ENCODE measurements at places on chromosomes 6 and 20. TPM values are rescaled to one million over a fixed set of nuclear protein-coding genes. Genes with fewer than 3 reads are reported as not detected.

GRCh38 chr6:128848212-128848935, 34.6 kb upstream of the LAMA2 start:
- H3K27ac ChIP-seq = no peak overlapping the region
- no peak for DNase-seq
- no peaks in the 10 kb centered on the region for H3K27me3 ChIP-seq
- no peaks in the 10 kb centered on the region for H3K36me3 ChIP-seq
- no peak overlapping the region for H3K4me3 ChIP-seq
- H3K4me1 ChIP-seq = no peaks in the 10 kb centered on the region

DNA sequence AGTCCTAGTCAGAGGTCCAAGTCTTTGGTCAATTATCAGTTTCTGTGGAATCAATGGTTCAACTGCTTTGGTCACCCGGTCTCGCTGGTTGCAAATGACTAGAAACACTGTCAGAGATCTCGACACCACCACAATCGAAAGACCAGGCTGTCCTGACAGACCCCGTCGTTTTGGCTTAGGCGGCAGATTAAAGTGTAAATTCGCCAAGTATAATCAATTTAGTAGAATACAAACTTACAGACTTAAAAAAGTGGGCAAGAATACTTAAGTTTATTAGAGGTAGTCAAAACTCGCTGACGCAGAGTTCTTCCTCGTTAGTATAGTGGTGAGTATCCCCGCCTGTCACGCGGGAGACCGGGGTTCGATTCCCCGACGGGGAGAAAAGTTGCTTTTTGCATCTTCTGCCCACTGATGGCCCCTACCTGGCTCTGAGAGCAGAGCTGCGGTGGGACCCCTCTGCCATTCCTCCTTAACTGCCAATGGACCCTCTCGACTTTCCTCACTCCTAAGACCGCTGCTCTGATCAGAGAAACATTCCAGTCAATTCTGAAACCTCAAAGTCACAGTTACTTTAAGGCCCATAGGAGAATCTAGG, 30.6 kb upstream of the ZNF184 start:
- peaks cover 11% of the 10 kb centered on the region for H3K4me1 ChIP-seq
- H3K27ac ChIP-seq = no peak overlapping the region
- DNase-seq = peak; percentile 60
- H3K36me3 ChIP-seq = no peaks in the 10 kb centered on the region
- H3K27me3 ChIP-seq = no peaks in the 10 kb centered on the region
- peak overlapping the region; percentile 10 for H3K4me3 ChIP-seq

Gene COL11A2
- total RNA-seq = 2.3 TPM

Gene SCRT2
- total RNA-seq = not detected

GRCh38 chr6:74128536-74128935, 432.5 kb downstream of the CD109 start:
- H3K36me3 ChIP-seq = no peaks in the 10 kb centered on the region
- H3K27me3 ChIP-seq = no peaks in the 10 kb centered on the region
- no peaks in the 10 kb centered on the region for H3K4me1 ChIP-seq
- no peak for DNase-seq
- H3K4me3 ChIP-seq = no peak overlapping the region

- no peaks in the 10 kb centered on the region for H3K4me1 ChIP-seq
- H3K27ac ChIP-seq = no peak overlapping the region
- H3K4me3 ChIP-seq = no peak overlapping the region
- H3K36me3 ChIP-seq = no peaks in the 10 kb centered on the region
- H3K27me3 ChIP-seq = no peaks in the 10 kb centered on the region
- no peak for DNase-seq
Measured at GRCh38 chr20:44174996-44175765, 11.8 kb downstream of the JPH2 start.

DNA sequence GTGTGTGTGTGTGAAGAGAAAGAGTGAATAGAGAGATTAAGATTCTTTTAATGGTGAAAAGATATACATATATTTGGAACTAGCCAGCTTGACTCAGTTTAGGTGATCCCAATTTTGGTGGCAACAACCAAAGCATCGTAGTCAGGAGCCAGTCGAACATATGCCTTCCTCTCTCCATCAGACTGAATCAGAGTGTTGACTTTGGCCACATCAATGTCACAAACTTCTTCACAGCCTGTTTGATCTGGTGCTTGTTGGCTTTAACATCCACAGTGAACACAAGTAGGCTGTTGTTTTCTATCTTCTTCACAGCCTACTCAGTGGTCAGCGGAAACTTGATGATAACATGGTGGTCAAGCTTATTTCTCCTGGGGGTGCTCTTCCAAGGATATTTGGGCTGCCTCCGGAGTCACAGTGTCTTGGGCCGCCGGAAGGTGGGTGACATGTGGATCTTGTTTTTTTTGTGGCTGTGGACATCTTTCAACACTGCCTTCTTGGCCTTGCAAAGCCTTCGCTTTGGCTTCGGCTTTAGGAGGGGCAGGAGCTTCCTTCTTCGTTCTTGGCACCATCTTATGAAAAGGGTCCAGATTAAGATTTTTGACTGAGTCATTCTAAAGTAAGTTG, 3.4 kb downstream of the HLA-F start:
- DNase-seq = no peak
- H3K4me3 ChIP-seq = no peak overlapping the region
- peaks cover 5% of the 10 kb centered on the region for H3K36me3 ChIP-seq
- H3K27me3 ChIP-seq = no peaks in the 10 kb centered on the region

- H3K27ac ChIP-seq = no peak overlapping the region
- H3K4me3 ChIP-seq = no peak overlapping the region
- DNase-seq = peak; percentile 33
- no peaks in the 10 kb centered on the region for H3K27me3 ChIP-seq
- H3K36me3 ChIP-seq = no peaks in the 10 kb centered on the region
Measured at GRCh38 chr20:32626859-32627636, 41.9 kb upstream of the NOL4L start.

Gene PRDM13
- total RNA-seq = not detected

- DNase-seq = no peak
- no peaks in the 10 kb centered on the region for H3K27me3 ChIP-seq
- H3K4me3 ChIP-seq = no peak overlapping the region
- no peak overlapping the region for H3K27ac ChIP-seq
Measured at GRCh38 chr6:157811476-157812173, 11.4 kb upstream of the SNX9 start.

Gene TREM1
- not detected for total RNA-seq

DNA sequence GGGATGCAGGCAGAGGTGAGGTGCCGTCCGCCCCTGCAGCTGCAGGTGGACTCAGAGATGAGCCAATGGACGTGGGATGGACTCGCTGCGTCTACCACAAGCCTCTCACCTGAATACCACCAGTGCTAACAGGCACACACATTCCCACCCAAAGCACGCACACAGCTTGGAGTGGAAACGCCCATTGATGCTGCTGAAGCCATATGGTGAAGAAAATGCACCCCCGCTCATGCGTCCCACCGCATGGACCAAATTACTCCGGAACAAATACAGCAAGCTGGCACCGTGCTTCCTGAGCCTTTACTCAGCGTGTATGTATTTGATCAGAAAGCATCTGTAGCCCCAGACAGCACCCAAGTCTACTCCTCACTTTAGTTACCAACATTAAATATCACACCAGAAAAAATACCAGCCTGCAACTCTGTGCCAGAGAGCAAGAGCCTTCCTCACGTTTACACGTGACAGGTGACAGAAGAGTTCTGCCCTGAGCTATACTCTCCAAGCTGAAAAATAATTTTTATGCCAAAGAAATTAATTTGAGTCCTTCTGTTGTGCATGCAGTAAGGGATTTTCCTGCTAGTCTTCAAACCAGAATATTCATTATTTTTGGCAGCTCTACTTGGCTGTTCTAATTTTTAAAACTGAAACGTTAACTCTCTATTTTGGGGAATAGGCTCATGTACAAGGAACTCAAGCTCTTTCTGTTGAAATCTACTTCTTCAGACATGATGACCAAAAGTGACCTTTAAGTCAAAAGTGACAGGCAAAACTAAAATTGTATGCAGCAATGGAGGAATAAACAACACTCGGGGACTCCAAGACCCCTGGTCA, 58.2 kb upstream of the SYNDIG1 start:
- no peak for DNase-seq
- no peaks in the 10 kb centered on the region for H3K27me3 ChIP-seq
- H3K4me1 ChIP-seq = no peaks in the 10 kb centered on the region
- H3K36me3 ChIP-seq = no peaks in the 10 kb centered on the region
- no peak overlapping the region for H3K4me3 ChIP-seq

Data from body of pancreas (tissue), 4 donors.